ENCODE measurements at places on chromosomes 16 and 17. TPM values are rescaled to one million over a fixed set of nuclear protein-coding genes. Genes with fewer than 3 reads are reported as not detected.

DNA sequence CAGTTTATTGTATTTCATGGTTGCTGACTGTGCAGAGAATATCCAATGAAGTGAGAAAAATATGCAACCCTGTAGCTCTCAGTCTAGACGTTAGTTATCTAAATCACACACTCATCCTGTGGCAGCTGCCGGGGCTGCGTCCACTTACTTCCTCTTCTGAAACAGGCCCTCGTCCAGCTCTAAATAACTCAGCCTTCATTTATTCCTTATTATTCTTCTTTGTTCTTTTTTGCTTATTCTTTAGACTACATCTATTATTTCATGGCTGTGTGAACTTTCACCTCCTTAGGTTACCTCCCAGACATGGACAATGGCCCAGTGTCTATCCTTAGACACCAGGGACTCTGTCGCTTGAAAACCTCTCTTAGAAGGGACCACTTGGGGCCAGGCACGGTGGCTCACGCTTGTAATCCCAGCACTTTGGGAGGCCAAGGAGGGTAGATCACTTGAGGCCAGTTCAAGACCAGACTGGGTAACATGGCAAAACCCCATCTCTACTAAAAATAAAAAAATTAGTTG, 3.4 kb upstream of the THUMPD1 start:
- no peak overlapping the region for H3K27ac ChIP-seq
- H3K27me3 ChIP-seq: no peaks in the 10 kb centered on the region
- DNase-seq: no peak
- H3K4me1 ChIP-seq: peaks cover 17% of the 10 kb centered on the region
- no peak overlapping the region for H3K4me3 ChIP-seq
- no peaks in the 10 kb centered on the region for H3K36me3 ChIP-seq

The TNFRSF17 gene
- total RNA-seq: not detected

DNA sequence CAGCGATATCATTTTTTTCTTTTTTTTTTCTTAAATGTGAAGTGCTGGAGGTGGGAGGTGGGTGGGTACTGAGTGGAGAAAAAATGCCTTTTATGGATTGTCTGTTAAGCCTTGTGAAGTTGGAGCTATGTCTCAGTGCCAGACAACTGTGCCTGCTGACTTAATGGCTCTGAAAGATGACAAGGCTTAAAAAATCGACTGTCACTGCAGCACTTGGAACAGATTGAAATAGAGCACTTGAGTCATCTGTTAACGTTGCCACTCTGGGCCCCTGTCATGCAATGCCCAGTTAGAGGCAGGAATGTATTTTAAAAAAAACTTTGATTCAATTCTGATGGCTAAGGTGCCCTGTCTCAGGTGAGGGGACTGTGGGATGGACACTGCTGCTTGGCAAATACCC, 108.2 kb upstream of the HS3ST2 start:
- no peak overlapping the region for H3K4me3 ChIP-seq
- H3K27ac ChIP-seq: no peak overlapping the region
- no peaks in the 10 kb centered on the region for H3K4me1 ChIP-seq

DNA sequence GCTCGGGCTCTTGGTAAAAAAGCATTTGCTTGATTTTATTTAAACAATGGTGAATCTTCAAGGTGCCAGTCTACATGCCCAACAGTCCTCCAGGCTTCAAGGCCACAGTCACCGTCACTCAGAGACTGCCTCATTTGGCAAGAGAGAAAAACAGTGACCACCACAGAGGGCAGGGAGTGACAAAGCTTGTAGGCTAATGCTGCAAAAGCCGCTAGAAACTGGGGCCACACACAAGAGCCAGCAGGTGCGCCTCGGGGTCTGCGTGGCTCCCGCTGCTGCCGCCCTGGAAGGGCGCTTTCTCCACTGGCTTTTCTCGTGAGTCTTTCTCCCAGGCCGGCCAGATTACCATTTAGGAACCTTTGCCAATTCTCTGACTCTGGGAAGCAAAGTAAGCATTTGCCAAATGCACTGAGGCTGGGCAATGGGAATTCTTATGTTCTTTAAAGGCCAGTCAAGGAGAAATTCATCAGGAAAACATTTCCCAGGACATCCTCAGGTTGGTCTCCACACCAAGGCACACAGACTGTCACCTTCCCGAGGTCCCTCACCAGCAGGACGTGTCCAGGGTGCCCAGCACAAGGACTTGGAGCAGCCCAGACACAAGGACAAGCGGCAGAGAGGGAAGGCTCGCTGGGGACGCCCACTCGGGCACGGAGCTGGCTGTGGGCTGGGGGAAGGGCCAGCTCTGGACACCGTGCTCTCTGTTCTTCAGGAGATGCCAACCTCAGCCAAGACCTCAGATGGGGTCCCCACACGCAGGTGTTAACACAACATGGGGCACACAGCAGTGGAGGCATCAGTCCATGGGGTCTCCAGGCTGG, 12.5 kb upstream of the C16orf95 start:
- peaks cover 31% of the 10 kb centered on the region for H3K36me3 ChIP-seq
- H3K27ac ChIP-seq: no peak overlapping the region
- peaks cover 4% of the 10 kb centered on the region for H3K4me1 ChIP-seq

DNA sequence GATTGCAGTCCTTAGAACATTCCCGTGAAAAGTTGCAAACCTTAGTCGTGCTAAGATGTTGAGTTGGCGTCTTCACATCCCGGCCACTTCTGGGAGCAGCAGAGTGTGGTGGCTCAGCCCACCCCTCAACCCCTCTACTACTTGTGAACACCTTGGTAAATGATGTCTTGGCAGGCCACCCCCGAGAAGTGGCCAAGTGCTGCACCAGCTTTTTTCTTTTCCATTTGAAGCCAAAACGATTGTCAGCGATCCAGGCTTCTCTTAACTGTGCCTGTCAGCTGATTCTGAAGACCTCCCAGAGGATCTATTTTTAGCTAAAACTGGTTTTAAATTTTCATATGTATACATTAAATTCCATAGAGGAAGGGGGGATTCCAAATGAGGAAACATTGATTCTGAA, 247.5 kb downstream of the CDH13 start:
- H3K4me3 ChIP-seq: no peak overlapping the region
- no peaks in the 10 kb centered on the region for H3K36me3 ChIP-seq
- no peak for DNase-seq
- H3K27me3 ChIP-seq: no peaks in the 10 kb centered on the region
- H3K27ac ChIP-seq: no peak overlapping the region

DNA sequence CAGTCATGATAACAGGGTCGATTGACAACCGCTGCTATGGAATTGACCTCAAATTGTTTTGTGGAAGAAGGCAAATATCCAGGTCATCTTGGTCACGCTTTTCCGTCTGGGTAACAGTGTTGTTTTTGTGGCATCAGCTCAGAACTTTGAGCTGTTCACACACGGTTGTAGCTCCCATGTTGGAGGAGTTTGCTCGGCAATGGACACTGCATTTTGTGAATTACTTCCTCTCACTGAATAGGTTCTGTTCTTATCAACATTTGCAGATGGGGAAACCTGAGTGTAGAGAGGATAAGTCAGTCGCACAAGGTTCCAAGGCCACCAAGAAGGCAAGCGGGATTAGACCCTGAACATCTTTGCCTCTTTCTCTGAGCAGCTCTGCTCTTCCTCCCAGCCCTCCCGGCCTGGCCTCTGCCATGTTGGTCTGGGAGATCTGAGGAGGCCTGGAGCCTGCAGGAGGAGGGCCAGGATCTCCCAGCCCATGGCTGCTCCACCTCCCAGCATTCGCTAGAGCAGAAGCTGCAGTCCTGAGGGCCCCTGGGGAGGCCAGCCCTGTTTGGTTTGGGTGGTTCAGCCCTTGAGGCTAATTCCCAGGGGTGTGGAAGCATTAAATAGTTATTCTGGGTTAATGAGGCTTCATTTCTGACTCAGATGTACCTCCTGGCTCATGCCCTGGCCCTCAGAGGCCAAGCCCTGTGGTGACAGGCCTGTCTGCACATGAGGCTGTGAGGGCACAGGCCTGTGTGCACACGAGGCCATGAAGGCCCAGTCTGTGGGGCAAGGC, 154.1 kb upstream of the PLCG2 start:
- peaks cover 12% of the 10 kb centered on the region for H3K36me3 ChIP-seq
- no peak overlapping the region for H3K27ac ChIP-seq
- DNase-seq: no peak
- H3K4me3 ChIP-seq: no peak overlapping the region
- H3K27me3 ChIP-seq: no peaks in the 10 kb centered on the region

GRCh38 chr17:9074131-9074530, 52.8 kb downstream of the NTN1 start:
- no peak overlapping the region for H3K27ac ChIP-seq
- no peak overlapping the region for H3K4me3 ChIP-seq
- H3K36me3 ChIP-seq: no peaks in the 10 kb centered on the region
- no peak for DNase-seq

The ITGA2B gene
- 8.8 TPM for total RNA-seq

DNA sequence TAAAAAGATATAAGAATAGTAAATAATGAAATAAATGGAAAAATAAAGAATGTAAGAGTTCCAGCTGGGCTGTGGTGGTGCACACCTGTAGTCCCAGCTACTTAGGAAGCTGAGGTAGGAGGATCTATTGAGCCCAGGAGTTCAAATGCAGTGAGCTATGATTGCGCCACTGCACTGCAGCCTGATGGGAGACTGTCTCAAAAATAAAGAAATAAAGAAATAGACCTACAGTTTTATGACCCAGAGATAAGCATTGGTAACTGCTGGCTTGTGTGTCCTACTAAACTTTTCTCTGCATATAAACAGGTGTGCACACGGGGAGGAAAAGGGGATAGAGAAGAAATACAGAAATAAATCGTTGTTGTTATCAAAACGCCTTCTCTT, 7.8 kb upstream of the PDP2 start:
- H3K4me1 ChIP-seq: peaks cover 39% of the 10 kb centered on the region
- H3K36me3 ChIP-seq: no peaks in the 10 kb centered on the region
- no peak for DNase-seq
- H3K27ac ChIP-seq: peak overlapping the region; percentile 54

- DNase-seq: no peak
- no peaks in the 10 kb centered on the region for H3K27me3 ChIP-seq
- H3K4me3 ChIP-seq: no peak overlapping the region
- H3K36me3 ChIP-seq: no peaks in the 10 kb centered on the region
These were observed 317.3 kb downstream of the SLC39A11 start for GRCh38 chr17:72775237-72775636.

Data from natural killer cell (primary cell).